ENCODE measurements at places on chromosomes 7 and 10.
A peak's percentile ranks its signal among the peaks of the same experiment; 100 is the strongest.

DNA sequence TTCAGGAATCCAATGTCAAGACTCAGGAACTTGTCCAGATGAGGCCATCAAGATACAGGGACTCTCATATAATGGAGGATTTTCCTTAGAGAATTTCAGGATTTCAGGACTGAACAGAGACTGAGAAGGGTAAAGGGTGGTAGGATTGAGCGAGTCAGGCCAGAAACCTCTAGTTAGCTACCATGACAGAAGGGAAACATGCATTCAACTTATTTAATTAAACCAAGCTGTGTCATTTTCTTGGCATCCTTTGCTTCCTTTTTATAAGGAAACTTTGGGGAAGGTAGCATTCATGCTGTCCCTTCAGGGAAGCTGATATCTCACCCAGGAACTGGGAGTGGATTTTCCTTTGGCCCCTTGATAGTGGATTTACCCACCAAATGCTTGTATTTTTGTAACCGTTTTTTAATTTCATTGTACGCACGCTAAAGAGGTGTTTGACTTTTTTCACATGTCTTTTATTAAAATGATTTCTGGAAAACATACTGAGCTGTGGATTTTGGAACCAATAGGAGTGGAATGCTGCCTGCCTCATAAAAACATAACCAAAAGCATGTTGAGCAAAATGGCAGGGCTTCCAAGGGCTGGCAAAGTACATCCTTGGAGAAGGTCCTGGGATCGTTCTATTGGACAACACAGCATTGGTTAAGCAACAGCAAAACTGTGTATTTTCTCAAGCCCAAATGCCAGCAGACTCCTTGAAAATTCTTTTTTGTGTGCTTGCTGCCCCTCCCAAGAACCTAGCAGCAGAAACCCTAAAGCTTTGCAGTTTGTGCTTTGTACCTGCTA lies 104.5 kb downstream of the CXCL12 start:
- no peak for DNase-seq

- no peak for DNase-seq
These were observed 20.2 kb upstream of the SEC61A2 start for GRCh38 chr10:12109286-12109685.

DNA sequence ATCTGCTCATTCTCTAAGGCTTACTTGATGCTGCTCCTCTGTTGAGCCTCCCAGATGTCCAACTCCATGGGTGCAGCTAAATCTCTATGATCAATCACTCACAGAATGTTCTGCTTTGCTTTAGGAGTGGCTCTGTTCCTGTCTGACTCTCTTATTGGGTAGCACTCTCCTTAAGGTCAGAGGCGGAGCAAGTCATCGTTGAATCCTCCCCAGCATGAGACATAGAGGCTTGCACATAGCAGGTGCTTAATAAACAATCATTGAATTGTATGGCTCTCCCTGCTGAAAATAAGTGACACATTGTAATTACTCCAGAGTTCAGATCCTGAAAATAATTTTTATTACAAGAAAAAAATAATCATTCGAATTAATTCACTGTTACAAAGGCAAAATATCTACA lies 69.7 kb downstream of the NPS start:
- no peak for DNase-seq

GRCh38 chr7:6142871-6143380 lies 111.8 kb downstream of the ANKRD61 start:
- DNase-seq, result no peak

- no peak for DNase-seq
These were observed 54.6 kb downstream of the TFAM start for GRCh38 chr10:58439632-58440364.

GRCh38 chr10:63286340-63286739 lies 153.2 kb downstream of the NRBF2 start:
- DNase-seq, result no peak

- DNase-seq, result no peak
These were observed 46.4 kb downstream of the ZNF680 start for GRCh38 chr7:64516451-64516850.

- DNase-seq, result no peak
These were observed 14.3 kb upstream of the NOM1 start for GRCh38 chr7:156935250-156935649.

- no peak for DNase-seq
These were observed 66.8 kb downstream of the PCGF5 start for GRCh38 chr10:91287276-91287675.

DNA sequence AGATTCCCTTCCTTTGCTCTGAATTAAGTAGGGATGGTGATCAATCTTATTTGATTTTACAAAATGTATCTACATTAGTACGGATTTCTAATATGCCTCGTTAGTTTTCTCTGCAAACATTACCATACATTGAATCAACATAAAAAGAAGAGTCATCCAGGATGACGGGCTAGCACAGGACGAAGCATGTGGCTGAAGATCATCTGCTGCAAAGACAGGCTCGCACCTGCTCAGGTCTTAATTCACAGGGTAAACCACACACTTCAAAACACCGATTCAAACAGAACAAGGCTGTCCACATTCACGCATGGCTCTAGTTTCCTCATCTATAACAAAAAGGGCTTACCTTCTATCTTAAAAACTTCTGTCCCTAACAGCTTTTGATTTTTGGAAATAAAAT lies 323.0 kb downstream of the PARD3 start:
- DNase-seq, result peak; percentile 35

- no peak for DNase-seq
These were observed 30.0 kb upstream of the SRGN start for GRCh38 chr10:69057951-69058297.

- DNase-seq, result no peak
These were observed 36.2 kb downstream of the ADK start for GRCh38 chr10:74187237-74187636.

- no peak for DNase-seq
These were observed 91.4 kb downstream of the CARD11 start for GRCh38 chr7:2952316-2952715.

GRCh38 chr10:26543567-26544306 lies 105.6 kb downstream of the APBB1IP start:
- no peak for DNase-seq

DNA sequence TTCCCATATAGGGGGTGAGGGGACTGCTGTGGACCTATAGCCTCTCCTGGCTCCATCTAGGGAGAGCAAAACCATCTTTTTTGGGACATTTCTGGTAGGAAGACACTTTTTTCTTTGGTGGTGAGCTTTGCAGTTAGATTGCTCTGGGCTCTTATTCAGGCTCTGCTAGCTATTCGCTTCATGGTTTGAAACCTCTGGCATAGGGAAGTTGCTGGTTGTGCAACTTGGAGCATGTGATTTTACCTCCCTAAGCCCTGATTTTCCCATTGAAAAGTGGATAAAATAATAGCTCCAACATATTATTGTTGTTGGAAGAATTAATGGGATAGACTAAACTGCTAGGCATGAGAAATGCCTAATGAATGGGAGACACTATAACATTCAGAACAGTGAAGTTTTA lies 69.6 kb downstream of the CYP26A1 start:
- DNase-seq, result no peak

GRCh38 chr10:18145652-18146051 lies 5.4 kb downstream of the CACNB2 start:
- no peak for DNase-seq

- DNase-seq, result no peak
These were observed 58.8 kb upstream of the ABLIM1 start for GRCh38 chr10:114716811-114717404.

DNA sequence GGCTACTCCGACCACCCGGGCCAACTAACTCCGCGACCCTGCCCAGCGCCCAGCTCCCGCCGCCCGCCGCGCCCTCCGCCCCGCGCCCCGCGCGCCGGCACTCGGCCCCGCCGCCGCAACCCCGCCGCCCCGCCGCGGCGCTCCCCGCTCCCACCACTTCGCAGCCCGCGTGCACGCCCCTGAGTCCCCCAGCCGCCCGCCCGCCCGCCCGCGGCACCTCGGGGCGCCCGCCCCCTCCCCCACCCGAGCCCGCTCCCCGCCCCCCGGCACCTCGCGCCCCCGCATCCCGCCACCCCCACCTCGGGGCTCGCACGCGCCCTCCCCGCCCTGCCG lies 598 bp downstream of the JAZF1 start:
- DNase-seq, result no peak

- DNase-seq, result no peak
These were observed 75.6 kb upstream of the NRBF2 start for GRCh38 chr10:63057509-63057908.

- DNase-seq, result peak; percentile 50
These were observed 22.9 kb downstream of the DNAJB12 start for GRCh38 chr10:72331575-72332422.

- DNase-seq, result no peak
These were observed 21.4 kb upstream of the GNAT3 start for GRCh38 chr7:80533287-80533686.

DNA sequence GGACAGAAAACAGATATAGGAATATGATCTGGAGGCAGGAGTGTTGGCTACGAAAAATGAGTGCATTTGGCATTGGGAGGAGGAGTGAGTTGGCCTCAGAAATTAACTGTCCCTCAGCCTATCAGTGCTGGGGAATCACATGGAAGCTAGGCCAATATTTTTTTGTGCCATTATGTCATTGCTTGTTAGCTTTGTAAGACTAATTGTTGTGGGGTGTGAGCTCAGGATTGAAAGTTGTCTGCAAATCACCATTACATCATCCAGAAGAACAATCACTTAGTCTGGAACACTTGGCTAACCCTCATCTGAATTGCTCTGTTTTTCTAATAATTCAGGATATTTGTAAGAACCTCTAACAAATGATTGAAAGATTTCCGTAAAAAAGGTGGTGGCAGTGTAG lies 45.2 kb upstream of the SEMA3D start:
- no peak for DNase-seq

GRCh38 chr7:5691606-5692005 lies 89.9 kb downstream of the RNF216 start:
- no peak for DNase-seq

DNA sequence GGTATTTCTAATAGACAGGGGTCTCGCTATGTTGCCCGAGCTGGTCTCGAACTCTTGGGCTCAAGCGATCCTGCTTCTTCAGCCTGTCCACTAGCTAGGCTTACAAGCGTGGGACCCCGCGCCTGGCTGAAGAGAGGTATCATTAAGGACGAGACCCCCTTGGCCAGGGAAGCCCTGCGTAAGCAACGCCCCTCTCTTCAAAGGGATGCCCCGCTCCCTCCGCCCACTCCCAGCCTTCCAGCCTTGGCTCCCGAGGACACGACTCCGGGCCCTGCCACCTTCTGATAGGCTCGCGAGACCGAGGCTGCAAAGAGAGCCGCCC lies 220 bp upstream of the ZKSCAN5 start:
- DNase-seq, result no peak

GRCh38 chr10:122052701-122053100 lies 63.7 kb downstream of the TACC2 start:
- DNase-seq, result no peak

GRCh38 chr10:91163869-91164474 lies 56.5 kb upstream of the PCGF5 start:
- no peak for DNase-seq

DNA sequence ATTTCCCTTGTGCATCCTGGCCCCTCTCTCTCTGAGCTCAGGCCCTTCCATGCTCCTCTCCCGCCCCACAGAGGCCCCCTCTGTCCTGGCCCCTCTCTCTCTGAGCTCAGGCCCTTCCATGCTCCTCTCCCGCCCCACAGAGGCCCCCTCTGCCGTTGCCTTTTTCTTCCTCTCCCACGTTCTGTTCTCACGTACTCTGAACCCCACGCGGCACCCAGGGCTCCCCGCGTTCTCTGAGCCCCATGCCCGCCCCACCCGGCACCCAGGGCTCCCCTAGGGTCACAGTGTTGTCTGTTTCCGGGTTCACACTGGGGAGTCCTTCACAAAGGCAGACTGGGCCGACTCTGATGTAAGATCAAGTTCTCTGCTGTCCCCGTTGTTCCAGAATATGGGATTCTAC lies 336.8 kb downstream of the DNAJB6 start:
- no peak for DNase-seq

Measured in NCI-H2029 treated with DMSO at 0.1 percent for 48 hours (cell line).